ENCODE measurements at places on chromosomes 13 and 19. TPM values are rescaled to one million over a fixed set of nuclear protein-coding genes. Genes with fewer than 3 reads are reported as not detected.

- no peak for DNase-seq
Measured at GRCh38 chr13:79287939-79288795, 117.9 kb downstream of the RBM26 start.

GRCh38 chr19:1725100-1726064, 27.9 kb upstream of the ONECUT3 start:
- no peak for DNase-seq

- no peak for DNase-seq
Measured at GRCh38 chr19:54109651-54110050, 5.8 kb downstream of the TFPT start.

DNA sequence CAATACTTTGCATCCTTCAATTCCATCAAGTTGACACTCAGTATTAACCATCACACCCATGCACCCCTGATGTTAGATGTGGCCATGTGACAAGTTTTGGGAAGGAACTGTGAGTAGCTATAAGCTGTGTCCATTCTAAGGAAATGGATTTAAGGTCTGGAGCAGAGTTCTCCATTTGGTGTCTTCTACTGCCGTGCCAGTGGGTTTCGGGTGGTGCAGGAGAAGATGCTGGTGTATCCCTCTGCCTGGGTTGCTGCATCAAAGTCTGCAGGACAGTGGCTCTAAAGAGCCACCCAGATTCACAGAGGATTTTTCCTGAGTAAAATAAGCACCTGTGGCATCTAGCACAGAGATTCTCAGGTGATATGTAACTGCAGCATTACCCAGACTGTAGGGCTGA, 105.7 kb upstream of the IRS2 start:
- DNase-seq = no peak

GRCh38 chr13:73372666-73373627, 314.1 kb downstream of the KLF5 start:
- DNase-seq = no peak

DNA sequence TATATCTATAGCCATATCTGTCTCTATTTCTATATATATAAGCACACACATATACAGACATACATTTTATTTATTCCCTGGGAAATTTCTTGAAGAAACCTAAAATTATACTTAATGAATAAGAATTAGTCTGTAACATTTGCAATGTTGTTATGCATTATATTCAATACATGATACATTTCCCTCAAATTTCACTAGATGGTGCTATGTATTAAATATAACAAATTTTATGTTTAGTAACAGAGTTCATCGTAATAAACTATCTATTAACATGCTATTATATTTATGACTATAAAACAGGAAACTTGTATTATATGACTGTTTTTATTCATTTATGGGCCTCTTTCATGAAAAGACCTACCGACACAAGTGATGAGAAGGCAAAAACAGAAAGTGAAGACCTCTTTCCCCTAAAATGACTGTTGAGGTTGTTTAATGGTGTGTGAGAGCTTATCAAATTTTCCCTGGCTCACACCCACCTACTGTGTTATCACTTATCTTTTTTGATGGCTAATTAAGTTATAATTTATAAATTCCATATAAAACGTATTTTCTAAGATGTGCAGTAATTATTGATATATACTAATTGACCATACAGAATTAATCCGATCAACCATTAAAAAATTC, 881.9 kb downstream of the SLITRK6 start:
- DNase-seq = no peak

DNA sequence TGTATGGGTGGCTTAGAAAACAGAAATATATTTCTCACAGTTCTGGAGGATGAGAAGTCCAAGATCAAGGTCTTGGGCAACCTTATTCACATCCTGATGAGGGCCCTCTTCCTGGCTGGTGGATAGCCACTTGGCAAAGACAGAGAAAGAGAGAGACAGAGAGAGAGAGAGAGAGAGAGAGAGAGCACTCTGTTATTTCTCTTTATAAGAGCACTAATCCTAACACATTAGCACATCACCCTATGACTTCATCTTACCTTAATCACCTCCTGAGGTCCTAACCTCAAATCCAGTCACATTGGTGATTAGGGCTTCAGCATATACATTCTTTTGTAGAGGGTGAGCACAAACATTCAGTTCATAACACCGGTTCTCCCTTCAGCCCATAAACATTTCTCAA, 430.3 kb downstream of the EFNB2 start:
- no peak for DNase-seq

- DNase-seq = no peak
Measured at GRCh38 chr13:59603646-59604045, 560.1 kb downstream of the DIAPH3 start.

DNA sequence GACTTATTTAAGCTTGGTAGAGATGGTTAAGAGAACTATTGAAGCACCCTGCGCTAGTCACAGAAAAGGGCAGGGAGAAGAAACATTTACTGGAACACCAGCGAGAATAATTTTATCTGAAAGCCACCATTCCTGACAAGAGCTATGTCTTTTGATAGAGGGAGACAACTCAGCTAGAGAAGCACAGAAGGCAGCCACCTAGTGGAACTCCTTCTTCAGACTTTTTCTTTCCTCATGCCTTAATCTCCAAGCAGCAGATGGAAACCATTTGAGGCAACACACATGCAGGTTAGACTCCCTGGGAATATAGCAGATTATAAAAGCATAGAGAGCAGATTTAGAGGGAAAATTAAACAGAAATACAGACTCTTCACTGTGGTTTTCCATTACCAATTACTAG, 813.4 kb downstream of the SLITRK6 start:
- DNase-seq = no peak

- DNase-seq = no peak
Measured at GRCh38 chr13:47463726-47464125, 537.3 kb downstream of the SUCLA2 start.

DNA sequence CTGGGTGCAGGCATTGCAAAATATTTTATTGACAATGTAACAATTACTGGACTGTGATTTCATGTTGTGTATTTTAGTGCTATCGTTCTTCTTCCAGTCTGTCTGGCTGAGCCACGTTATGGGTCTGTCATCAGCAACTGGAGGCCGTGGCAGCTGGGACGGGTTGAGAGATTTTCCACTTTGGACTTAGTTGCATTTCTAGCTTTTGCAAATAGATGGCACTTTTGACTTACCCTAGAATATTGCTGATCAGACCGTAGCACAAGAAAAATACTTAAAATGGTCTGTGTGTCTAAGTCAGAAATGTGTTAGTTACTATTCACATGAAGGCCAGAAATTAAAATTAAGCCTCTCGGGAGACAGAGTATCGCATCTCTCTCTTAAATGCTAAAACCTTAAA, 211.1 kb downstream of the TEX29 start:
- DNase-seq = no peak

Gene COX6B2
- total RNA-seq = not detected

Gene FAM83E
- 0.73 TPM for total RNA-seq

Gene LRRC8E
- 2.0 TPM for total RNA-seq

Gene ELOF1
- 29.5 TPM for total RNA-seq

Gene ACTMAP
- 0.59 TPM for total RNA-seq
